ENCODE measurements at places on chromosomes 13 and 19. TPM values are rescaled to one million over a fixed set of nuclear protein-coding genes. Genes with fewer than 3 reads are reported as not detected.
A peak's percentile ranks its signal among the peaks of the same experiment; 100 is the strongest.

- no peak for DNase-seq
These were observed 12.3 kb upstream of the CXCL17 start for GRCh38 chr19:42455086-42455485.

DNA sequence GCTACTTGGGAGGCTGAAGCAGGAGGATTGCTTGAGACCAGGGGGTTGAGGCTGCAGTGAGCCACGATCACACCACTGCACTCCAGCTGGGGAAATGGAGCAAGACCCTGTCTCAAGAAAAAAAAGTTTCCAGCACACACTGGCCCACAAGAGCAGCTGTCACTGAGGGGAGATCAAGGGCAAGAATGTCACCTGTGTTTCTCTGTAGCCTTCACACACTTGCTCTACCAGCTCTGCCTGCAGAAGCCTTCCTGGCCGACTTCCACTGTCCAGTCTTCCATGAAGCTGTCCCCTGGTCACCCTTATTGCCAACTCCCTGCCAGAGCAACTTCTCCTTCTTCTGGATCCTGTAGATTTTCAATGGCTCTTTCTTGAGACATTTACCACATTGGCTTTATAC is 158.0 kb downstream of the KCTD15 start:
- no peak for DNase-seq

GRCh38 chr13:95704510-95704909 is 27.6 kb downstream of the DNAJC3 start:
- no peak for DNase-seq

DNA sequence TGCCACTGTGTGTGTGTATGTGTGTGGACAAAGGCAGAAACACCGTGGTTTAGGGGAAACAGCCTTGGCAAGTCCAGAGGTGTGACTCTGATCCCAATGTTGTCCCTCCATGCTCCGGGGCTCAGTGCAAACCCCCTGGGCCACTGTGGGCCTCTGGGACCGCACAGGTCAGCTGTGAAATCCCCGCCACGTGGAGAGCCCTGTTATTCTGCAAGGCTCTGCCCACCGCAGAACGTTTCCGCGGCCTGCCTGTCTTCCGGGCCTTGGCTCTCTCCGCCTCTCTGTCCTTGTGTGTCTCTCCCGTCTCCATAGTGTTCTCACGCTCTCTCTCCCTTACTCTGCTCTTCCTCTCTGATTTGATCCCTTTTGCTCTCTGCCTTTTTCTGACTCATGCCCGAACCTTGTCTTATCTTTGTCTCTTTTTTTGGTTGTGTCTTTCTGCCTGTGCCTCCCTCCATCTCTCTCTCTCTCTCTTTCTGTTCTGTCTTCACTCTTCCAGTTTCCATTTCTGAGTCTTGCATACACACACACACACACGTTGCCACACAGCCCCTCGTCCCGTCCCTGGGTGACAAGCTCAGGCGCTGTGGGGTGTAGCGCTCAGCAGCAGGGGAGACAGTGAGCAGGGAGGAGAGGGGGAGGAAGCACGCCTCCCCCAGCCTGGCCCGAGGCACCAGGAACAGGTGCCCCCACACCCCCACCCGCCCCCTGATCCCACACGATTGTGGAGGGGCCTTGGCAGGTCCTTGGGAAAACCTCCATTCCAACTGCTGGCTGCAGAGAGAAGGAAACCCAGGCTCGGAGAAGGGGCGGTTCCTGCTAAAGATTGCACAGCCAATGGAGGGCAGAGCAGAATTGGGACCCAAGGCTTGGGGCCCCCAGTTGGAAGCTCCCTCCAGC is 3.0 kb downstream of the TTYH1 start:
- DNase-seq, result no peak

GRCh38 chr13:107907065-107907805 is 308.1 kb downstream of the LIG4 start:
- no peak for DNase-seq

DNA sequence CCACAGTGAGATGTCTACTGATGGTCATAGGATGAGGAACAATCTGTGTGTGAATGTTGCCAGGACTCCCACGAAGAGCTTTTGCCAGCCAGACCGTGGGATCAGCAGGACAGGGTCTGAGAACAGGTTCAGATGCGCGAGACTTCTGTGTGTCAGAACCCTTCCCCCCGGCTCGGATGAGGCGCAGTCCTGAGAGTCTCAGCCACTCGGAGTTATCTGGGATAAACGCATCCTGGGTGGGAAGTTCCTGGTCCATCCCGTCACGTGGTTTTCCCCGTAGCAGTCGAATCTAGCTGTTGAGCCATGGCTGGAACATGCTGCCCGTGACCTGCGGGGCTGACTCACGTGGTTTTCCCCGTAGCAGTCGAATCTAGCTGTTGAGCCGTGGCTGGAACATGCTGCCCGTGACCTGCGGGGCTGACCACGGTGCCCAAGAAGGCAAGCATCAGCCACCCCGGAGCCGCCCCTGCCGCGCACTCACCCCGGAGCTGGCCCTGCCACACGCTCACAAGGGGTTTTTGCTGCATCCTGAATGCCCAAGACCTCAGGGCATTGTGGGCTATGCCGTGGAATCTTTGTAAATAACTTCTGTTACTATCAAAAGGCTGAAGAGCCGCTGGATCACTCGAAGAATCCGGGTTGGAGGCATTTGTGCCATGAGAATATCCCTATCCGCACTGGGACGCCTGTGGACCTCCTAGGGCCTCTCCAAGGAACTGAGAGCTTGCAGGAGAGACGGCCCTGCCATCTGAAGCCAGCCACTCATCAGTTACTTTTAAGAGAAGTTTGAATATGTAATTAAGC is 130.8 kb upstream of the MCF2L start:
- no peak for DNase-seq

- DNase-seq, result peak; percentile 44
These were observed 64.7 kb upstream of the STARD13 start for GRCh38 chr13:33349986-33350826.

DNA sequence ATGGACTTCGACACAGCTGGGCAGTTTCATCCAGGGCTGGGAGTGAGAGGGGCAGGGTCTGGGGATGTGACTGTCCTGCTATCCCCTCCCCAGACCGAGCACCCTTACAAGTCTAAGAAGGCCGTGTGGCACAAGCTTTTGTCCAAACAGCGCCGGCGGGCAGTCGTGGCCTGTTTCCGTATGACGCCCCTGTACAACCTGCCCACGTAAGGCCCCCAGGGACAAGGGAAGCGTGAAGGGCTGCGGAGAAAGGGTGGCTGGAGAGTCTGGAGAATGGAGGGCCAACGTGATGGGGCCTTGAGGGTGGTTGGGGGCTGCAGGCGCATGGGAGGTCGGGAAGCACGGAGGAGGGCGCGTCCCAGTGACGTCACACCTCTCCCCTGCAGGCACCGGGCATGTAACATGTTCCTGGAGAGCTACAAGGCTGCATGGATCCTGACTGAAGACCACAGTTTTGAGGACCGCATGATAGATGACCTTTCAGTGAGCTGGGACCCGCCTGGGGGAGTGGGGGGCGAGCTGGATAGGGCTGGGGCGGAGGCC is 89.5 kb downstream of the MAP4K1 start:
- DNase-seq, result no peak

DNA sequence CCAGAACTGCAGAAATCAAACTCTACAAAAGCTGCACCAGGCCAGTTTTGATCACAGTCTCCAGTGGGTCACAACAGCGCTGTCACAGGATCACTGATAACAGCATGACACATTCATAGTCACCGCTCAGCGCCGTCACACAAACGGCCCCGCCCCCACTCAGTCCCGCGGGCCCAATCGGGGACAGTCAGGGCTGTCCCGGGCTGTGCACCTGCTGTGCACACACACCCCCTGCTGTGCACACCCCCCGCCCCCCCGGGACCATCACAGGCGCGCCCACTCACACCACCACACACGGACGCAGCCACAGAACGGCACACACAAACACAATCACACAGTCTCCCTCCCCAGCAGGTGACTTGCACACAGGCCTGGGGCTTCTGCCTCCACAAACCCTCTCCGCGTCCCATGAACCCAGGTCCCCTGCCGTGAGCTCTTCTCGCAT is 435 bp upstream of the ZNF382 start:
- peak; percentile 77 for DNase-seq

DNA sequence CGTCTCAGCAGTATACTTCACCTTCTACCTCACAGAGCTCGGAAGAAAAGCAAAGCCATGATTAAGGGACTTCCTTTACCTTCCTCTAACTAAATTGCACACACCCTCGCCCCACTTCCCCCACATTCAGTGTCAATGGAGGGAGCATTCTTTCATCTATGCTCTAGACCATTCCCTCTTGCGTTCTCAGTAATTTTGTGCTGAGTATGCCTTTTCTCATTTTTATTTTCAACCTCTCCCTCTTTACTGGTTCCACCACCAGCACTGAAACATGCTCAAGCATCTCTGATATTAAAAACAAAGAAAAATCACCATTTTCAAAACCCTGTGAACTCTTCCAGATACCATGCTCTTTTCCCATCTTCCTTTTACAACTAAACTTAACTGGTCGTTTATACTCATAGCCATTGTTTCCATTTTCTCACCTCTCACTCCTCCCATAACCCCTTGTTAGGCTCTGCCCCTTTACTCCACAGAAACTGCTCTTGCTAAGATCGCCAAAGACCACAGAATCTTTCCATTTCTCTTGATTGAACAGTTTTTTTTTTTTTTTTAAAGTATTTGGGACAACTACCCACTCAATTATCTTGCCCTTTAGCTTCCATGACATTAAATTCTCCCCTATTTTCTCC is 32.4 kb downstream of the SERPINE3 start:
- DNase-seq, result no peak

DNA sequence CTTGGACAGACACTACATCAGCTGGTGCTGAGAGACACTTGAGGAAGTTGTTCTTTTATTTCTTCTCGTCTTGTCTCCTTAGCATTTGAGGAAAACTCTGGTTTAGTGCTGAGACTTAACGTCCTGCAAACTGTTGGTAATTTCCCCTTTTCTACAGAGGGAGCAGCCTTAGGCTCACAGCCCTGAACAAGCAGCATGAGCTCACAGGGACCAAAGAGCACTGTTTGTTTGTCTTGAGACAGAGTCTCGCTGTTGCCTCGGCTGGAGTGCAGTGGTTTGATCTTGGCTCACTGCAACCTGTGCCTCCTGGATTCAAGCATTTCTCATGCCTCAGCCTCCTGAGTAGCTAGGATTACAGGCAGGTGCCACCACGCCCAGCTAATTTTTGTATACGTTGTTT is 5.5 kb downstream of the ZNF805 start:
- peak; percentile 39 for DNase-seq

DNA sequence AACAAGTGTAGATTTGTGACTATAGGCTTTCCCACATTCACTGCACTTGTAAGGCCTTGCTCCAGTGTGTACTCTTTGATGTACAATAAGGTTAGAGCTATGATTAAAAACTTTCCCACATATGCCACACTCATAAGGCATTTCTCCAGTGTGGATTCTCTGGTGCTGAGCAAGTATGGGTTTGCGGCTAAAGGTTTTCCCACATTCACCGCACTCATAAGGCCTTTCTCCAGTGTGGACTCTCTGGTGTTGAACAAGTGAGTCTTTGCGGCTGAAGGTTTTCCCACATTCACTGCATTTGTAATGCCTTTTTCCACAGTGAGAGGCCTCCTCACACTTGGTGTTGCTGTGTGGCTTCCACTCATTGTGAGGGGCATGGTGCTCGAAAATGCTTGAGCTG is 3.7 kb downstream of the ZNF772 start:
- no peak for DNase-seq

DNA sequence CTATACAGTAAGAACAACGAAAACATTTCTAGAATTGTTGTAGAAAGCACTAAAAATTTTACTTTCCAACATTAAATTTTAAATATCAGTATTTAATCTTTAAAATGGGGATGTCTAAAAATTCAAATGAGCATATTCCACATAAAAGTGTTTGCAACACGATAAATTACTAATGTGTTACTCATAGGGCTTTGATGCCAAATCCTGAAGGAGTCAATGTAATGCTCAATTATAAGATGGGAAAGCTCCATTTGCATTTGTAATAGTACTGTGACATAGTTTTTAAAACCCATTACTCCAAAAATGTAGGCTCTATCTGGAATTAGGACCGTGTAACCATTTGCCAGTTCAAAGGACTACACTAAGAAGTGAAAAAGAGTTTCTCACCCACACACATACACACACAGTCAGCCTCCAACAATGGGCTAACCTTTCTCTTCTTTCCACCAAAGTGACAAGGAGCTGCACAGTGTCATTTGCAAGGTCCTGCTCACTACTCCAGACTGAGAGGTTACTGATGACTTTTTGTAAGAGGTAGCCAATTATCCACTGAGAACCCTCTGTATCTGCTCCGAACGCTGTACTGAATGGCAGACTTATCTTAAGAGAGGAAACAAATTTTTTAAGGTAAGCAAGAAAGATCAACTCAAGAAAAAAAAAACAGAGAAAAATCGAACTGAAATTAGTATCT is 26.1 kb upstream of the EEF1AKMT1 start:
- DNase-seq, result no peak

GRCh38 chr13:47433461-47434005 is 536.7 kb upstream of the HTR2A start:
- DNase-seq, result no peak

GRCh38 chr13:92612892-92613291 is 613.7 kb upstream of the GPC6 start:
- DNase-seq, result no peak

DNA sequence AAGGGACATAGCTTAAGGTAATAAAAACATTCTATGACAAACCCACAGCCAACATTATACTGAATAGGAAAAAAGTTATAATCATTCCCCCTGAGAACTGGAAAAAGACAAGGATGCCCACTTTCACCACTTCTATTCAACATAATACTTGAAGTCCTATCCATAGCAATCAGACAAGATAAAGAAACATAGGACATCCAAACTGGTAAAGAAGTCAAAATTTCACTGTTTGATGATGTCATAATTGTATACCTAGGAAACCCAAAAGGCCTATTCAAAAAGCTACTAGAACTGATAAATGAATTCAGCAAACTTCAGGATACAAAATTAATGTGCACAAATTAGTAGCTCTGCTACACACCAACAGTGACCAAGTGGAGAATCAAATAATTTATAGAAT is 1590.0 kb upstream of the PCDH20 start:
- DNase-seq, result no peak

GRCh38 chr19:17109962-17110598 is 34.5 kb downstream of the MYO9B start:
- DNase-seq, result no peak

DNA sequence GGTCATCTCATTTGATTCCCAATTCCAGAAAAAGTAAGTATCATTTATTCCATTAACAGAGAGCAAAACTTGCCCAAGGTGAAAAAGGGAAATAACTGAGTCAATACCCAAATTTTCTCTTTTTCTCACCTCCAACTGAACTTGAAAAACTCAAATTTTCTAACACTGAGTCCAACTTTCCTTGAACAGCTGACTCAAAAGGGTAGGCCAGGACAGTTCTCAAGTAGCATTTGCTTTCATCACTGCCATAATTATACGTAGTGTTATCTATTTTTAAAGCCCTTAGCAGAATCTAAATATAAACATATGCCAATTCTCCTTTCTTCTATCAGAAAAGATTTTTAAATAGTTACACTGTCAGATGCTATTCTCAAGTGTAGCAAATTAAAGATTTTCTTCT is 3.5 kb downstream of the N4BP2L2 start:
- no peak for DNase-seq

Gene ZNF776
- 8.2 TPM for polyA plus RNA-seq

Gene CASP14
- polyA plus RNA-seq, result not detected

Gene ZNF729
- not detected for polyA plus RNA-seq

Gene CGB3
- polyA plus RNA-seq, result not detected

Gene KPTN
- 25.4 TPM for polyA plus RNA-seq

Gene CYP4F2
- not detected for polyA plus RNA-seq

Gene PLD3
- 1,400 TPM for polyA plus RNA-seq

Gene LTBP4
- 163 TPM for polyA plus RNA-seq

Gene RAB3A
- 2.6 TPM for polyA plus RNA-seq

Gene IL4I1
- polyA plus RNA-seq, result 0.97 TPM

Gene FSD1
- 2.8 TPM for polyA plus RNA-seq

Gene FAM216B
- 2.2 TPM for polyA plus RNA-seq

Gene GDF15
- 185 TPM for polyA plus RNA-seq
